ENCODE measurements at places on chromosomes 6 and 20. TPM values are rescaled to one million over a fixed set of nuclear protein-coding genes. Genes with fewer than 3 reads are reported as not detected.

GRCh38 chr20:62739581-62740285 is 31.1 kb downstream of the NTSR1 start:
- H3K4me3 ChIP-seq = peak overlapping the region; percentile 94
- peak; percentile 71 for DNase-seq
- no peaks in the 10 kb centered on the region for H3K27me3 ChIP-seq
- peaks cover 20% of the 10 kb centered on the region for H3K4me1 ChIP-seq

DNA sequence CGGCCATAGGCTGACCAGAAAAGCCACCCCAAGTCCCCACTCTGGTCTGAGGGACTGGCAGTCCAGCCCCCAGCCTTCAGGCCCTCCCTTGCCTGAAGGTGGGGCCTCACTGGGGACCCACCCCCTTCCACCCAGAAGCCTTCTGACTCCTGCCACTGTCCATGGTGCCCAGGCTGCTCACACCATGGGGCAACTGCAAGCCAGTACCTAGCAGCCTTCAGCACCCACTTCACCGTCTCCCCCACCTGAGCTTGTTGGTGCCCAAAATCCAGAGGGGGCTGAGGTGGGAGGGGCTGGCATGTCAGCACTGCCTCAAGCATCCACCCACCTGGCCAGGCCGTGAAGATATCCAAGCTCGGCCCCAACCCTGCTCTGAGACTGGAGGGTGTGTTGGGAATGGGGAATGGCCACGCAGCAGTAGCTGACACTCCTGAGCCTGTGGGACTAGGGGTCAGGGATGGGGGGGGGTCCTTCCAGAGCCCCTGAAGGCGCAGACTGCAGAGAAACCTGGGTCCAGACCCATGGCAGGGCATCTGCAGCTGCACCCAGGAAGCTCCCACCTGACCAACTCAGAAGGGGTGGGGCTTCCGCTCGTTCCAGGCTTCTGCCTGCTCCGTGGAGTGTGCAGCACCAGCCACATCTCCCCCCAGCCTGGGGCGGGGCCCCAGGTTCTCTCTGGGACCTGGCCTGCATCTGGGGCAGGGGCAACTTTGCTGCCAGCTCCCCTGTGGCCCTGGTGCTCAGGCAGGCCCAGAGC is 942.1 kb upstream of the EPHA7 start:
- H3K4me3 ChIP-seq = no peak overlapping the region
- peaks cover 9% of the 10 kb centered on the region for H3K36me3 ChIP-seq
- H3K27ac ChIP-seq = no peak overlapping the region
- DNase-seq = peak; percentile 57

DNA sequence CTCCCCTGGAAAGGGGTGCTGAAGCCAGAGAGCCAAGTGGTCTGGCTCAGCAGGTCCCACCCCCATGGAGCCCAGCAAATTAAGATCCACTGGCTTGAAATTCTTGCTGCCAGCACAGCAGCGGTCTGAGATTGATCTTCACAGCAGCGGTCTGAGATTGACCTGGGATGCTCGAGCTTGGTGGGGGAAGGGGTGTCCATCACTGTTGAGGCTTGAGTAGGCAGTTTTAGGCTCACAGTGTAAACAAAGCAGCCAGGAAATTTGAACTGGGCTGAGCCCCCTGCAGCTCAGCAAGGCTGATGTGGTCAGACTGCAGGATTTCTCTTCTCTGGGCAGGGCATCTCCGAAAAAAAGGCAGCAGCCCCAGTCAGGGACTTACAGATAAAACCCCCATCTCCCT is 41.3 kb upstream of the B3GAT2 start:
- H3K36me3 ChIP-seq = no peaks in the 10 kb centered on the region
- no peak for DNase-seq
- H3K27ac ChIP-seq = no peak overlapping the region
- H3K4me1 ChIP-seq = no peaks in the 10 kb centered on the region
- no peak overlapping the region for H3K4me3 ChIP-seq

The TCP11 gene
- total RNA-seq = not detected
